DMS53 (cell line): ENCODE measurements at places on chromosomes 2 and 18.
A peak's percentile ranks its signal among the peaks of the same experiment; 100 is the strongest.

GRCh38 chr18:23548275-23548674 is 38.0 kb downstream of the NPC1 start:
- no peak for DNase-seq

- no peak for DNase-seq
These were observed 79.3 kb downstream of the TGFA start for GRCh38 chr2:70474256-70474848.

DNA sequence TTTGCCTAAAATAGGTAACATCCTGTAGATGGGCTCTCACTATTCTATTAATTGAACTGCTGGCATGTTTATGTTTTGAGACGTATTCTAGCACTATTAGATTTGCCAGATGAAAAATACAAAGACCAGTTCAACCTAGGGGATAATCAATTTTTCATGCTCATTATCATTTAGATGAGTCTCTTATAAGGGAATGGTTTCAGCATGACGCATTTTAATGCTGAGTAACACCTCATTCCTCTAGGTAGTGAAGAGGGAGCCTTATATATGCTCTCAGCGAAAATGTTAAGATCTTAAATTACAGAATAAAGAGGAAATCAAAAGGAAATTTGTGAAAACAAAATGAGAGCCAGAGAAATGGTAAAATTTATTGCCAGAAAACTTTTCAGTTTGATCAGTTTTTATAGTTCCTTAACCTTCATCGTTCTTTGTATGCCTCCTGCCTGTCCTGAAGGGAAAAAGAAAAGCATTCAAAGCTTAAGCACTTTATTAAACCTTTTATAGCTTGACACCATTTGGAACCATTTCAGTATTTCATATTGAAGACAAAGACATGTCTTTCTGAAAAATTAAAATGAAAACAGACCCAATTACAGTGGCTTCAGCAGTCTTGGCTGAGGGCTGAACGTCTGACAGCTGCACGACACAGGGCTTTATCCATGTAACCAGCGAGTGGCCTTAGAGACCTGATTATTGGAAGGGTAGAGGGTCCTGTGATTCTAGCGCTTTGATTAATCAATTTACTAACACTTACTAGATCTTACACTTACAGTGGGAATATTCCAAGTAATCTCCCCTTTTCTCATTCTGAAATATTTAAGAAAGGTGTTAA is 112.8 kb downstream of the ADCYAP1 start:
- DNase-seq = no peak

GRCh38 chr18:34370704-34371395 is 146.1 kb upstream of the NOL4 start:
- no peak for DNase-seq

DNA sequence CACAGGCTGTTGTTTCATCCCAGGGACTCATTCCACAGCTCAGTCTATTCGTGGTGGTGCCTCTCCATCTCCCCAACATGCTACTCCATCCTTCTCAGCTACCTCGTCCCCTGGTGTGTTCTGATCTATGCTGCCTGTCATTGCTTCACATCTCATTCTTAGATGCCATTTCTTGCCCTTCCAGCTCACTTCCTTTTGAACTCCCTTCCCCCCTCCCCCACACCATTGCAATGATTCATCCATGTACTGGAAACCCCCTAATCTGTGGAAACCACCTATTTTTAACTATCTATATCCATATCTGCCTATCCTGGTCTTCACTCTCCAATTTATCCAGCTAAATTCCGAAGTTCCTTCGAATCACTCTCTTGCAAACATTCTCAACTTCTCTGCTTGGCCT is 65.7 kb upstream of the PARD3B start:
- peak; percentile 19 for DNase-seq

- DNase-seq = no peak
These were observed 51.0 kb downstream of the SF3B1 start for GRCh38 chr2:197383825-197384224.

DNA sequence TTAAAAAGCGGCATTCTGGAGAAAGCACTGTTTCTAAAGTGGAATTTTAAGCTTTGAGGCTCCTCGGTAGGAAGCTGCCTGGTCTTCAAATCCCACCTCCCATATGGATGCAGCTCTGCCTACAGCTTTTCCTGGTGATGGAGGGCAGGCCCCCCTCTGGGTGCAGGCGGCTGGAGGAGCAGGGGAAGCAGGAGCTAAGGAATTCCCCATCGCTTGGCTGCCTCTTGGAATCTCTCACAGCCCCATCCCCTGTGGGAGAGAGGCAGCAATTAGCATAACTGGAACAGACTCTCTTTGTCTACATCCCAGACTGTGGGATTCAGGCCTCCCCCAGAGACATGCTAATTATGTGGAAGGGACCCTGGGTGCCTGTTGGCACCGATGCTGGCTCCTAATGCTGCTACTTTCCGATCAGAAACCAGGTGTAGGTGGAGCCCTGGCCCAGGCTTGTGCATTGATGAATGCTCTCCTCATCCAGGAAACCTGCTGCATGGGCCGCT is 51.3 kb downstream of the LIPG start:
- no peak for DNase-seq

DNA sequence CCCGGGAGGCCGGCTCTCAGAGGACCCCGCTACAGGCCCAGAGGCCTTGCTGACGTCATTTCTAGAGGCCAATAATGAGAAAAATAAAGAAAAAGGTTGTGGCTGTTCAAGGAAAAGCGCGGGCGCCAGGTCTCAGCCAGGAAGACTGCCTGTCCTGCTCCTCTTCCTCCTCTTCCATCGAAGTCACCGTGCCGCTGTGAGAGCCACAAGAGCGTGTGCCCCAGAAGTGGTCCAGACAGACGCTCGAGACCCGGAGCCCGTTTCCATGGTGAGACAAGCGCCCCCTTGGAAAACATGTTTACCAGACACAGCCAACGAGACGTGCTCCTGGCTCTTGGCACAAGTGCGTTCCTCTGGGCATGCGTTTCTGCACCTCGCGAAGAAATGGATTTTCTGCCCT is 210.5 kb downstream of the HDAC4 start:
- no peak for DNase-seq

DNA sequence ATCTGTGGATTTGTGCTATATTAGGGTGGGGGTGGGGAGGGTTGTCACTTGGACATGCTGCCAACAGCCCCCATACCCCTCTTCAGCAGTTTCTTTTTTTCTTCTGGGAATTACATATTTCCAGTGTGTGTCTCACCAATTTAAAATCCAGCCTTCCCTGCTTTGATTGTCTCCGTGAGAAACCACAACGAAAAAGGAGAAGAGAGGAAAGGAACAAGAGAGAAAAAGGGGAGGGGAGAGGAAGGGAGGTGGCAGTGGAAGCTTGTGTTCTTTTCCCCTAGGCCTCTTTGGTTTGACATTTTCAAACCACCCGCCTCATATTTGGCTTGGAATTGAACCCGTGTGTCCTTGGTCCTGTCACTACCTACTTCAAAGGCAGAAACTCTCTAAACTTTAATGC is 860 bp downstream of the CTNNA2 start:
- no peak for DNase-seq

DNA sequence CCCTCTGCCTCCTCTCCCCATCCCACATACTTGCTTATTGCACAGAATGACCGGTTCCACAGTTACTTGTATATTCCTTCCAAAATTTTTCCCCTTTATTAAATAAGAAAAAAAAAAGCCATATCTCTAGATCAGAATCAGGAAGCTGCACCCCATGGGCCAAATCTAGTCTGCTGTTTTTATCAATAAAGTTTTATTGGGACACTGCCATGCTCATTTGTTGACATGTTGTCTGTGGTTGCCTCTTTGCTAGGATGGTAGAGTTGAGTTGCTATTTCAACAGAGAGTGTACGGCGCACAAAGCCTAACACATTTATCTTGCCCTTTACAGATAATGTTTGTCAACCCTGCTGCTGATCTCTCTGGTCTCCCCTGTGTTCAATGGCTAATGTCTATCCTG is 15.8 kb upstream of the PIEZO2 start:
- DNase-seq = no peak

GRCh38 chr2:112730216-112730615 is 9.4 kb downstream of the NT5DC4 start:
- no peak for DNase-seq

DNA sequence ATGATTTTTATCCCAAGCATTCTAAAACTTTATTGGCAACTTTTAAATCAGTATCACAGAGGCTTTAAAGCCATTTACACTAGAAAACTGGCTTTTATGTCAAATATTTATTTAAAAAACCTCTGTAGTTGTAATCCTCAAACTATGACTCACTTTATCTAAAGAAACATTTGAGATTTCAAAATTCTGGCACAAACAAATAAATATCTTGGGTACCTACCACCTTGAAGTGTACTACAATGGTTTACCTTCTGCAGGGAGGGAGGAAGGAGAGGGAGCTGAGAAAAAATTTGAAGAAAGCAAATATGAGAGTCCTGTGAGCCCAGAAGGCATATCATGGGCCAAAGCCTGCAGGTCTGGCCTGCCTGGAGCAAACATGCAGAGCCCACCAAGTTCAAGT is 155.6 kb downstream of the NCKAP5 start:
- DNase-seq = no peak

DNA sequence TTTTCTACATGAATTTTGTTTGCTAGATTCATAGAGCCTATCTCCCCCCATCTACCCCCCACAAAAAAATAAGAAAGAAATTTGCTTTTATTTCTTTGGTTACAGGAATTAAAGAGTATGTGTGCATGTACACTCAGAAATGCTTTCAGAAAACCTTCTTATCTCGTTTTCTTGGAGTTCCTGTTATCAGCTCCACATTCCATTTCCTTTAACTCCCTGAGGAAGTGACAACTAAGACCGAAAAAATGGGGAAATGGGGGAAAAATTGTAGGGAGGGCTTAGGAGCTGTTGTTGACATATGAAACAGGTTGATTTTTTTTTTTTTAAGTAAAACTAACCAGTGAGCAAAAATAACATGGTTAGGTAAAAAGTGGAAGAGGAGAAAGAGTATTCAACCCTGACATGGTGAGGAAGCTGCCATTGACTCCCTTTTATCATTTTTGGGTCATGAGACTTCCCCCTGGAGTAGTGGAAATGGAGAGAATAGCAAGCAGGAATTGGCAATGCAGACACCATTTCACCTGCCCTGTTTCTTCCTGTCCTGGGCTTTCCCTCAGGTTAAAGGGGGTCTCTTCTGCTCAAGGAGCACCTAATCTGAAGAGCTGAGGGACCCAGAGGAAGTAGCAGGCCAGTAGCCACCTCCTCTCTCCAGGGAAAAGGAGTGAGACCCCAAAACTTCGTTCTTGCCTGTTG is 93.5 kb downstream of the OSBPL6 start:
- DNase-seq = no peak

DNA sequence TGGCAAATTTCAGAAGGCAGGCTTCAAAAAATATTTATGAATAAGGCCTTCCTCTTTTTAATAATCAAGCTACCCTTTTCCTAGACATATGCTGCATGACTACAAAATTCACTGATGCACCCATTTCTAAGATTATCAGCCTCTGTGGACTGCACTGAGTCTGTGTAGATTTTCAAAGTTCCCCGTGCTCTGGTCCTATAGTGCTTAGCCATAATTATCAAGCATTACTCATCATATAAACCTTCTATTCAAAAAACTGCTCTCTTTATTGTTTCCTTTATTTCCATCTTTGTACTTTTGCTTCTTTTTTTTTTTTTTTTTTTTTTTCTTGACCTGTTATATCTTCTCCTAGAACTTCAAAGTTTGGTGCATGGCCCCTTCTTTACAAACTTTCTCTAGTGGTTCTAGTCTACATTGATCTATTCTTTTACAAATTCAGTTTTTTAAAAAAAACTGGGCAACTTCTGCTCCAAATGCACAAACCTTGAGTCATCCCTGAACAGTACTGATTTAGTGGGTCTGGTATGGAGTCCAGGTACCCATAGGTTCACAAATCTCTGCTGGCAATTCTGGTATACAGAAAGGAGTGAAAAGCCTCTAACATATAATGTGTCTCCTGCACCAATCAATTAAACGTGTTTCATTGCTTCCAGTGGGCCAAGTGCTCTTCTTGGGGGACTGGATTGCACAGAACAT is 481.9 kb downstream of the NUP35 start:
- DNase-seq = no peak

DNA sequence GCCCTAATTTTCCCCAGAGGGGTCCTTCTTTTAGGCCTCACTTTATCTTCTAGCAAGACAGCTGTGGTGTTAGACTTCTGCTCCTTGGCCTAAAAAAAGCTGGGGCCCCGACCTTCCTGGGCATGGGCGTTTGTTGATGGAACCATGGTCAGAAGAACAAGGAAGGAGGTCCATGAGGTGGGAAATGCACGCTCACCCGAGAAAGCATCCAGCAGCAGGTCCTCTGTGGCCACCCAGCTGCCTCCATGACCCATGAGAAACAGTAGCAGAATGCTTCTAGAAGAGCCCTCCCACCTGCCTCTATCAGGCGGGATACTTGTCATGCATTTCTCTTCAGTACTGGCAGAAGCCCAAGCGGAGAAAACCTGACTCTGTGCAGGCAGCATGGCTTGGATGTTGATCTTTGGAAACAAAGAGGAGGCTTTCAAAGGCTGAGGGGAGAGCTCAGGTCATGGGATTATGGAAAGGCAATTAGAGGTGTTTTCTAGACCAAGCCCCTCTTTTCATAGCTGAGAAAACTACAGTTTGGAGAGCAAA is 249.1 kb downstream of the FAM210A start:
- no peak for DNase-seq

- no peak for DNase-seq
These were observed 34.6 kb downstream of the PRPF40A start for GRCh38 chr2:152682663-152683062.

DNA sequence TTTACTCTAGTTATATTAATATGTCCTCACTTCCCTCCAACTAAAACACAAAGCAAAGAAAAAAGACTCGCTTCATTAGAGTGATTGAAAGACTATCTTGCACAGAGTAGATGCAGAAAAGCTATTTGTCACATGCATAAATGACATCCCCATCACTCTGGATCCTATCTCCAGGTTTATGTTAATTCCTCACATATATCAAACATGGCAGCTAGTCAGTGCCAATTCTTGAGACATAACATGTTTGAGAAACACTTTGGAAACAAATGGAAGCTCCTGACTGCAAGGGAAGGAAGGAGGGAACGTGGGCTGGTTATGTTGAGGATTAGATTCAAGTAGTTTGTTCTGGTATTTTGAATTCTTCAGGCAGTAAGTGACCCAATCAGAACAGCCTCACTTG is 89.8 kb upstream of the BCL2L11 start:
- DNase-seq = no peak

- no peak for DNase-seq
These were observed 35.1 kb downstream of the YWHAQ start for GRCh38 chr2:9595746-9596145.

- DNase-seq = no peak
These were observed 18.9 kb downstream of the SLC8A1 start for GRCh38 chr2:40432921-40433483.

GRCh38 chr18:3798032-3798431 is 348.1 kb downstream of the TGIF1 start:
- peak; percentile 39 for DNase-seq

DNA sequence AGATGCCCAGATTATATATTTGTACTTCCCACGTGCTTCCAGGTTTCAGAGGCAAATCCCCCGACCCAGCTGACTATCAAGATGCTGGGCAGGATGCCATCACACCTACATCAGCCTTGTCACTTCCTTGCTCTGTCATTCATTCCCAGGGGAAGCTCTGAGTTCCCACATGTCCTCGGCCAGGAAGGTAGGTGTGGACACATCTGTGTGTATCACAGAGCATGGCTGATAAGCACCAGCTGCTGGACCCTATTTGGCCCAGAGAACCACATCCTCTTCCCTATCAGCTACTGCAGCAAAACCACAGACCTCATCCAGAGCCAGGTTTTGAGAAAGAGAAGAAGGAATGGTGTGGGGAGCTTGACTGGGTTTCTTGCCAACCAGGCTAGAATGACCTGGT is 31.9 kb upstream of the ITGA6 start:
- DNase-seq = no peak
